ENCODE measurements at places on chromosomes 5 and 9.

- no peak for DNase-seq
Measured at GRCh38 chr5:8857051-8857450, 688.8 kb downstream of the SEMA5A start.

DNA sequence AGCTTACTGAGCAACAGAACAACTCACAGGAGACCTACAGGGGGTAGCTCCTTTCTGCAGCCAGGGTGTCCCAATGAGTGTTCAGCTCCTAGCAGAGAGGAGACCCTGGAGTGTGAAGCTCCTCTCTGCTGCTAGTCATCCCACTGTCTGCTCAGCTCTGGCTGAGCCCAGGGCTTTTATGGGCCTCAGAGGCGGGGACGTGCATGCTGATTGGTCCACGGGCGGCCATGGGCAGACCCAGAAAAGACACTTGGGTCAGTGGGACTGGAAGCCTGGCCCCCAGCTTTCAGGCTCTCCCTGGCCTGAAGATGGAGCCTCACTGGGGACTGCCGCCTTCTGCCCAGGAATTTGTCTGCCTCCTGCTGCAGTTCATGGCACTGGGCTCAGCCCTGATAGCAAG lies 40.6 kb downstream of the TSPAN17 start:
- DNase-seq: no peak

DNA sequence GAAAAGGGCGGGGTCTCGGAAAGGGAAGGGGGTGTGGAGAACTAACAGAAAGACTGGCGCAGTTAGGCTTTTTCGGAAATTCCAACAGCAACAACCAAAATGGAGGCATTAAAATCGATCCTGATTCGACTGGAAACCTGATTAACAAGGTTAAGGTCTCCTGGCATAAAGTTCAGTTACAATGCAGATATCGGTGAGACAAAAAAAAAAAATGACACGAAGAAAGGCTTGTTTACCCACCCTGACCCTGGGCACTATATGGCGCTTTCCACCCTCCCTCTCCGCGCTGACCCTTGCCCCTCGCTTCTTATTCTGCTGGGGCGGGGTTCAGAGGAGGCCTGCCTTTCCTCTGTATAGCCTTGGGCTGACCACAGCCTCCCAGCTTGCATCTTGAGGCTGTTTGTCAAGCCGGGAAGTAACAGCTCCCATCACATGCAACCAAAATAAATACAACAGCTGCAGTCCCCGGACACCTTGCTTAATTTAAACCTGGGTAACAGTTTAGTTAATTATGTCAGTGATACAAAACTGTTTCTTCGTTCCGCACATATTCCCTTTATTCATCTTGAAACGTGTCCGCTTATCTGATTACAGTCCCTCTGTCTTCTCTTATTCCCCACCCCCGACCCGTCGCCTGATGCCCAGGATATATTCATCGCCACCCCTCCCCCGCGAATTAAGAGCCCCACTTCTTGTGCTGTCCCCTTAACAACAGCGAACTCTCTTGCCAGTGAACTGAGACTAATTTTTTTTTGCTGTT lies 795 bp upstream of the PJA2 start:
- peak; percentile 24 for DNase-seq

DNA sequence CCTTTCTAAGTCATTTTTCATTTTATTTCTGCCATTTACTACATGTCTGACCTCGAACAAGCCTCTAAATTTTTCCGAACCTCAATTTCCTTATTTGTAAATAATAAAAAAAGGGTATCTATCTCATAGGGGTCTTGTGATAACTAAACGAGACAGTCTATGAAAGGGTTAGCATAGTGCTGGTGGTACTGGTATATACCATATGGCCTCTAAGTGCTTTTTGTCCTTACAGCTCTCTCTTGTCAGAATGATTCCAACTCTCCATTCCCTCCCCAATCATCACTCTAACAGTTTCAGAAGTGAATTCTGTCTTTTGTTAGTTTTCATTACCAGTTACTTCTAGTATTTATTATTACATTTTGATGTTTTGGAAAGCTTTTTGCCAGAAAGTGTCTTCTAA lies 85.5 kb upstream of the ACTBL2 start:
- DNase-seq: no peak

GRCh38 chr5:85823462-85824426 lies 794.0 kb upstream of the COX7C start:
- no peak for DNase-seq

- DNase-seq: no peak
Measured at GRCh38 chr5:115209279-115209678, 39.6 kb upstream of the TRIM36 start.

- DNase-seq: no peak
Measured at GRCh38 chr5:60811105-60811504, 33.0 kb downstream of the ELOVL7 start.

DNA sequence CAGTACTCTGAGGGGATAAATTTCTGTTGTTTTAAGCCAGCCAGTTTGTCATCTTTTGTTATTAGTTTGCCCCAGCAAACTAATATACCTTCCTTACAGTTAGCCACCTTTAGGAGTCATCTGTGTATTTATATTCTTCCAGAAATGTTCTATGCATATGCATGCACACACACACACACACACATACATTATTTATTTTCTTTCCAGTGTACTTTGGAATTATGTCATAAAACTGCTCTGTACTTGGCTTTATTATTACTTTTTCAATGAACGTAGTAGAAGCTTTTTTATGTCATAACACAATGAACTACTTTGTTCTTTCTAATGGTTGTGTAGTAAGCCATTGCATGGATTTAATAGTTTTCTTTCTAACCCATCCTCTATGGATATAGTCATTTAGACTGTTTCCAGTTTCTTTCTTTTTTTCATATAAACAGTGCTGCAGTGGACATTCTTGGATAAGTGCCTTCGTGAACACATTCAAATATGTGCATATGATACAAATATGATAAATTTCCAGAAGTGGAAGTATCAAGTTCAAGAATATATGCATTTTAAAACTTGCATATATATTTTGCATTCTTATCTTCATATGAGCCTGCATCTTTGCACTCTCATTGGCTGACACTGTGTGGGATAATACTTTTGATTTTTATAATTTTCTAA lies 26.6 kb upstream of the DAB2 start:
- DNase-seq: no peak

DNA sequence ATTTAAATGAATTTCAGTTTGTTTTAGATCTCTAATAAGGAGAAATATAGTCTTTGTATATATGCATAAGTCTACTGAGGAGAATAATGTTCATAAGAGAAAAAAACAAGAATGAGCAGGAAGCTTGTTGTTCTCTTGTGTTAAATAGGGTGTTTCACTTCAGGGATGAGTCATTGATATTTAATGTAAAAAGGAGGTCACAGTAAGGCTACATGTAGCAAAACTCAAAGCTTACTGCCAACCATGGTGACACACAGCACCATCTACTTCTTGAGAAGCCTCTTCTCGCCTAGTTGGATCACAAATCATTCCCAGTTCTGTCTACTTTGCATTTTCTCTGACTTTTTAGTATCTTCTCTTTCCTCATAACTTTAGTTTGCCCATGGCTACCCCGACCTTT lies 1466.0 kb upstream of the C9orf72 start:
- DNase-seq: no peak

GRCh38 chr5:67426961-67427849 lies 230.6 kb upstream of the CD180 start:
- no peak for DNase-seq

DNA sequence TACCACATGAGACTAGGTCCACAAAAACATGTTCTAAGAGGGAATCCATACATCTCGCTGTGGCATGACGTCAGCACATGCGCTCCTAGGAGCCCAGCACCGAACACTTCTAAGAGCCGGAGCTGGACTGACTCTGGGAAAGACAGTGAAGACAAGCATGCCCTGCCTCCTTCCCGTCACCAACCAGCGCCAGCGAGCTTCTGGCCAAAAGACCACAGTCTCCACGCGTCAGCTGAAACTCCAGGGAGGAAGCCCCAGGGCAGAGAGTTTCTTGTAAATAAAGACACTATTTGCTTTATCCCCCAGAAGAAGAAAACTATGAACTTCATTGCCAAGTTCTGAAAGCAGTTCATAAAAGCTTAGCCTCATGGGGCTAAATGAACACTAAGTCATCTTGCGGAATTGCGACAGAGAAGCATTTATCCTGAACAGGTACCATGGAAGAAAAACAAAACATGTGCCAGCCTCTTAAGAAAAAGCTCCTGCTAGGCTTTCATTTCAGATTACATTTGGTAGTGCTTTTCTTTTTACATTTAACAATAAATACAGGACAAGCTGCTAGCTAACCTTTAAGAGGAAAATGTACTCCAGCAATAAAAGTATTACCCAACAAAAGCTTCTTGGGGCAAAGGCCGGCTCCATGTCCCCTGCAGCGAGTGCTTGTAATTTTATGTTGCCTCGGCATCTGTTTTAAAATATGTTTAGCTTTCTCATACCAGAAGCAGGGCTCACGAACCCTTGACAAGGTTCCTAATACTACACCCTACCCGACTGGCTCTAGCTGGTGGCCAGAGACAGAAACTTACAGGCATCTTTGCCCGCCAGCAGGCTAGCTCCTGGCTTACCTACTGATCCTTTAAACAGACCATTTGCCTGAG lies 96.5 kb downstream of the PRRT1B start:
- DNase-seq: no peak

GRCh38 chr5:62982348-62982747 lies 403.7 kb downstream of the LRRC70 start:
- DNase-seq: no peak

GRCh38 chr5:64678374-64678773 lies 11.9 kb upstream of the SHISAL2B start:
- DNase-seq: no peak

DNA sequence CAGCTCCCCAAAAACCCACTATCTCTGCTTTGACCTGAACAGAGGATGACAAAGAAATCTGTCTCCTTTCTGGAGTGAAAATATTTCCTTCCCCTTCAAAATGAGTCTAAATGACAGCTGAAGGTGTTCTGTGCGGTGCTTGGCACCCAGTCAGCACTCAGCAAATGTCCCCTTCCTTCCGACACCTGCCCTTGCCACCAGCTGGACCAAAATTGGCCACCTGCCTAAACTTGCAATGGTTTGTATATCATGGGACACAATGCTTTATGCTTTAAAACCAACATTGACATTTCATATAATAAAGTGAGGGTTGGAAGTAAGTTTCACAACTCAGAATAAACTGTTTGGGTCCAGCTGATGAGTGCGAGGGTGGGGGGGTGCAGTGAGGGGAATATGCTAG lies 7.5 kb upstream of the TTC1 start:
- DNase-seq: no peak

GRCh38 chr9:77163884-77164283 lies 13.4 kb upstream of the VPS13A start:
- no peak for DNase-seq

GRCh38 chr5:170248172-170248930 lies 15.6 kb downstream of the C5orf58 start:
- no peak for DNase-seq

GRCh38 chr9:37281541-37281940 lies 141.0 kb upstream of the GRHPR start:
- DNase-seq: no peak

DNA sequence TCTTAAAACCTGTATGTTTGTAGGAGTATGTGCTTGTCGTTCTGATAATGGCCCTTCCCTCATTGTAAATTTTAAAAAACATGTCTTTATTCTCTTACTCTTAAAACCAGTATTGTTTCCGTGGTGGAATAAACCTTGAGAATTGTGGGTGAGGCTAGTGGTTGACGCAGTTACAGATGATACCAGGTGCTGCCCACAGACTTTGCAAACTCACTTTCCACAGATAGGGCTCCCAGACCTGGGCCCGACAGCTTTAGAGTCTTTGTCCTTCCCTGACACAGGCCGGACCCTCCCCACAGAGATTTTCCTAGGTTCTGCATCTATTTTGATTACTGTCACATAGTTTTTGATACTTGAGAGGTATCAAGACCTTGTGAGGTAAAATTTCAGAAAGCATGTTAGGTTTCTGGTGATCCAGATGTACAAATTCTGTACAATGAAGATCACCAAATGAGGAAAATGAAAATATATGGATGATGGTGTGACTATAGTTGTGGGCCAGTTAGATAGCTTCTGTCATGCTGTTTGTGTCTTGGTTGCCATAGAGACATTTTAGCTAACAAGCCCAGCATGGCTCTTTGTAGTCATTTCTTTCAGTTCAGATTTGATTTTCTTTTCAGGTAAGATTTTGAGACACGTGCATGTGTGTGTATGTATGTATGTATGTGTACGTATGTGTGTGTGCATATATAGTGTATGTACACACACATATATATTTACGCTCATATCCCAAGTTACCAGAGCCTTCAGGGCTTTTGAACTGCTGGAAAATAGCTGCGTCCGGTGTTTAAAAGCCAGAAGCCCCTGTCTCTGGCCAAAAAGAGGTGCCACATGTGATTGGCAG lies 33.8 kb downstream of the DMRT1 start:
- no peak for DNase-seq

DNA sequence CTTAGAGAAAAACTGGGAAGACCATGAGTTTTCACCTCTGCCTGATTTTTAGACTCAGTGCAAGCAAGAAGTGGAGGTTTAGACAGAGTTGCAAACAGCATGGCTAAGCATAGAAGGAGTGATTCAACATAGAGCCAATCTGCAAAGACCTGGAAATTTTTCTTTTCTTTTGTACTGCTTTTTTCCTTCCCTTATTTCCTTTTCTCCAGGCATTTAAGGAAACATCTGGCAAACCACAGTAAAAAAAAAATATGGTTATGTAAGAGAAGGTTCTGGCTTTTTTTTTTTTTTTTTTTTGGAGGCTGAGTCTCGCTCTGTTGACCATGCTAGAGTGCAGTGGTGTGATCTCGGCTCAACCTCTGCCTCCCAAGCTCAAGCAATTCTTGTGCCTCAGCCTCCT lies 16.6 kb upstream of the DCAF12 start:
- DNase-seq: no peak

DNA sequence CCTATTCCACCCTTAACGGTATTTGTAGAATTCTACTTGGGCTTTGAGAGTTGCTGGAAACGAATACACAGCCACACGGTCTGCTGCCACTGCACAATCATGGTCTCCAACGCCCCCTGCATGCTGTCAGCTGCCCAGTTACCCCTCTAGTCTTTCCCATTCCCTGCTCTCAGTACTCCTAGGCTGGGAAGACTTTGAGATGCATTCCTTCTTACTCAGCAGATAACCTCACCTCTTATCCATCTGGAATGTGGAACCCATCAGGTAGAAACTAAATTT lies 92.8 kb downstream of the ANKH start:
- no peak for DNase-seq

GRCh38 chr5:21784487-21784886 lies 1068.7 kb downstream of the CDH12 start:
- DNase-seq: no peak

DNA sequence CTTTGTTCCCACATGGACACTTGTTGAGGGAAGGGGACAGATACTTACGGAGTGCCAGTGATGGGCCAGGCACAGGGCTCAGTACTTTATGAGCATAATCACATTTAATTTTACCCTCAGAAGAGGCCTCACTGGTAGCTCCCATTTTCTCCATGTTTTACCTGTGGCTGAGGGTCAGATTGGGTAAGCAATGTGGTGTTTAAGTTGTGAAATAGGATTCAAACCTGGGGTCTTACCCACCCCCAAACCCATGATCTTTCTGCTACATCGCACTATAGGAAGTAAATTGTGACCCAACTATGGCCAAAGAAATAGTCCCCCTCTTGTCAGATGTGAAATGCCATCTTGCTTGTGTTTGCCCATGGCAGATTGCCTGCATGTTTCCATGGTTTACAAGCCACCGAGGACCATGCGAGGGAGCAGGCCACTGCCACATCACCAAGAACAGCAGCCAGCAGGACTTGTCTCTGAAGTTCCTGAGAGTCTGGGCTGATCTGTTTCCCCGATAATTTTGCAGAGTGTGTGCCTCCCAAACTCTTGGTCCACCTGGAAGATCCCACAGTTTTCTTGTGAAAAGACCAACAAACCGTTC lies 95.4 kb downstream of the MACROH2A1 start:
- DNase-seq: no peak

GRCh38 chr5:174844971-174845370 lies 120.6 kb downstream of the MSX2 start:
- DNase-seq: no peak
